ENCODE measurements at places on chromosomes 7 and 10. TPM values are rescaled to one million over a fixed set of nuclear protein-coding genes. Genes with fewer than 3 reads are reported as not detected.
A peak's percentile ranks its signal among the peaks of the same experiment; 100 is the strongest.

DNA sequence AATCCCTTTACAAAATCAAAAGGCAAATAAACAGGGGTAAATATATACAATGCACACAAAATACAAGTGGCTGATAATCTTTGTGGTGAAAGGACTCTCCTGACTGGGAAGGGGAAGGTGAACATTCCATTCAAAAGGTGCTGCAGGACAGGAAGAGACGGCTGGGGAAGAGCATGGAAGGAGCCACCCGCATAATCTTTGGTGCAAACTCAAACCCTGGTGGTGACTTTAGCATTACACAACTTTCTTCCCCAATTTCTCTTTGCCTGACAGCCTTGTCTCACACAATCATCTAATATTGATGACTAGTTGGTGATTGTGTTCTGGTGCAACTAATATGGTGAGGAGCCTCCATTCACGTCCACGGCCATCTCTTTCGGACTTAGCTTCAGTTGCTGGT is 117.0 kb upstream of the EGFR start:
- no peak for DNase-seq
- no peaks in the 10 kb centered on the region for H3K4me1 ChIP-seq
- H3K4me3 ChIP-seq: no peak overlapping the region
- H3K27me3 ChIP-seq: peaks cover 2% of the 10 kb centered on the region

DNA sequence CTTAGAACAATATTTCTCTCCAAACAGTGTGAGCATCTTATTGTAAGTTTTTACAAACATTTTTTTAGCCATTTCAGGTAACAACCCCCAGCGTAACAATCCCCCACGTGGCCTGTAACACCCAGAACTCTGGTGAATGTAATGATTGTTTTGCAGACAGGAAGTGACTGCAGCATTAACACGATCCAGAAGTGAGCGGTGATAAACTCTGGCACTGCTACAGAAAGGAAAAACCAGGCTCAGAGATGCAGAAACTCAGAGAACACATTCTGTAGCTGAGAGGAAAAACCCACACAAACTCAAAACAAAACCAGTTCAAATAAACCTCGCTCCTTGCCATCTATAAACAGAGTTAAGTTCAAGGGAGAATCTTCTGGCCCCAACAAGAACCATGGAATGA is 285.7 kb downstream of the FGFR2 start:
- H3K27me3 ChIP-seq: no peaks in the 10 kb centered on the region
- H3K4me3 ChIP-seq: no peak overlapping the region
- no peak overlapping the region for H3K27ac ChIP-seq
- no peaks in the 10 kb centered on the region for H3K36me3 ChIP-seq

- H3K27ac ChIP-seq: no peak overlapping the region
- no peak for DNase-seq
- H3K36me3 ChIP-seq: no peaks in the 10 kb centered on the region
- H3K4me3 ChIP-seq: no peak overlapping the region
- no peaks in the 10 kb centered on the region for H3K4me1 ChIP-seq
Measured at GRCh38 chr7:95229301-95229700, 95.0 kb downstream of the PON1 start.

- no peaks in the 10 kb centered on the region for H3K36me3 ChIP-seq
- peaks cover 7% of the 10 kb centered on the region for H3K4me1 ChIP-seq
- no peak for DNase-seq
- no peak overlapping the region for H3K27ac ChIP-seq
- H3K27me3 ChIP-seq: peaks cover 5% of the 10 kb centered on the region
- no peak overlapping the region for H3K4me3 ChIP-seq
Measured at GRCh38 chr10:78628976-78629375, 439.8 kb upstream of the ZMIZ1 start.

DNA sequence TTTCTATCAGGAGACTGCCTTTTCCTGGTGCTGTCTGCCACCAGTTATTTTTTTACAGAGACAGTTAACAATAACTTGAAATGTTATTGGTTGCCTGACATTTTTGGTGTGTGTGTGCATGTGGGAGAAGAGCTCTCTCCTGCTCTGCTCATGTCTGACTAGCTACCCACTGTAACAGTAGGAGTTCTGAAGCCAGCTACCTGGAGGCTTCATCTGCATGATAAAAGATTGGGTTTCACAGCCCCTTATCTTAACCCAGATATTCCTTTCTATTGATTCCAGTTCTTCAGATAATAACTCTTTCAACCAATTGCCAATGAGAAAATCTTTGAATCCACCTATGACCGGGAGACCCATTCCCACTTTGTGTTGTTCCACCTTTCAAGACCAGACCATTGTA is 237.4 kb upstream of the PPP1R3A start:
- no peaks in the 10 kb centered on the region for H3K4me1 ChIP-seq
- DNase-seq: no peak
- H3K4me3 ChIP-seq: no peak overlapping the region
- no peaks in the 10 kb centered on the region for H3K36me3 ChIP-seq

GRCh38 chr10:73209705-73210104 is 37.4 kb downstream of the DNAJC9 start:
- DNase-seq: no peak
- H3K36me3 ChIP-seq: peaks cover 25% of the 10 kb centered on the region
- no peaks in the 10 kb centered on the region for H3K4me1 ChIP-seq
- no peaks in the 10 kb centered on the region for H3K27me3 ChIP-seq
- no peak overlapping the region for H3K4me3 ChIP-seq

GRCh38 chr7:151756076-151756731 is 120.7 kb downstream of the PRKAG2 start:
- peaks cover 19% of the 10 kb centered on the region for H3K4me1 ChIP-seq
- peak; percentile 82 for DNase-seq
- H3K36me3 ChIP-seq: no peaks in the 10 kb centered on the region

The LSM8 gene
- 39.1 TPM for total RNA-seq

The ZCCHC24 gene
- total RNA-seq: 0.77 TPM

DNA sequence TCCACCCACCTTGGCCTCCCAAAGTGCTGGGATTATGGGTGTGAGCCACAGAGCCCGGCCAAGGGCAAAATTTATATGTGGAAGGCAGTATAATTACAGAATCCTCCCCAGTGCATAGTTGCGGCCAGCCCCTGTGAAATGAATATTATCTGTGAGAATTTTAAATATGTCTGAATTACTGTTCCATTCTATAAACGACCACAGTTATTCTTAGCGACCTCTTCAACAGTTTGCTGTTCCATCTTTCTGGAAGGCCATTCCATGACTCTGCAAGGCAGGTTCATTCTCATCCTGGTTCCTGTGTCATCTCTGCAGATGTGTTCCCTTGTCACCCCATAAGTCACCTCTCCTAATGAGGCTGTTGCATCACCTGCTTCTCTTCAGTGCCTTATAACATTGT is 90.7 kb downstream of the CCDC3 start:
- H3K36me3 ChIP-seq: no peaks in the 10 kb centered on the region
- H3K4me3 ChIP-seq: no peak overlapping the region
- H3K27ac ChIP-seq: no peak overlapping the region
- peaks cover 22% of the 10 kb centered on the region for H3K27me3 ChIP-seq
- no peak for DNase-seq
